ENCODE measurements at places on chromosomes 5 and 9.

GRCh38 chr5:14321936-14322335, 178.8 kb downstream of the TRIO start:
- no peak for DNase-seq

DNA sequence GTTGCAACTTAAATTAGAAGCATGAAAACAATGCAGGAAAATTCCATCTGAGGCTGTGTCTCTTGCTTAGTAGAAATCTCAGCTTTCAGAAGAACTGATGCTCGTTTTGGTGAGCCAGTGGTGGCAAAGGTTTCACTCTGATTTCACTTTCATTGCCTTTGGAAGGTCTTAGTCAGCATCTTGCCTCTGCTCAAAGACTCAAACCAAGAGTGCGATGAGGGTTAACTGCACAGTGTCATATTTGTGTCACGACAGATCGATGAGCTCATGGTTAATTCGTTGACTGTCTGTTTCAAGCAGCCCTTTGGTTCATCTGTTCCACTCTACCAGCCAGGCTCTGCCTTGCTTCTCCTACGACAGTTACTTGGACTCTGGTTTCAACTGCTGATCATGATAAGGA, 331.3 kb upstream of the KIF2A start:
- DNase-seq = peak; percentile 10

DNA sequence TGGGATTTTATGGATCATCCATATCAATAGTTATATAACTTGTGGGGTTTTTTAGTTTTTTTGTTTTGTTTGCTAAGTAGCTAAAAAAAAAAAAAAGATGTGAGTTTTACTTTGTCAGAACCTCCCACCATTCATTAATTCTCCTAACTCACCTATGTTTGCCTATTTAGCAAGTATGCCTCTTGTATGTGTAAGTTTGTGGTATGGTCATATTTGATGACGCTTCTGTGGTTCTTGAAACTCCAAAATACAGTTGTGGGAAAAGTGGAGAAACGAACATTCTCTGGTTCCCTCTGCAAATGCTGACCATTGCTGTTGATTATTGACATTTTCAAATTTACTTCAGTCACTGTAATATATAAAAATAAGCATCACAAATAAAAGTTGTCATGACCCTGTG, 75.7 kb downstream of the PBX3 start:
- no peak for DNase-seq

DNA sequence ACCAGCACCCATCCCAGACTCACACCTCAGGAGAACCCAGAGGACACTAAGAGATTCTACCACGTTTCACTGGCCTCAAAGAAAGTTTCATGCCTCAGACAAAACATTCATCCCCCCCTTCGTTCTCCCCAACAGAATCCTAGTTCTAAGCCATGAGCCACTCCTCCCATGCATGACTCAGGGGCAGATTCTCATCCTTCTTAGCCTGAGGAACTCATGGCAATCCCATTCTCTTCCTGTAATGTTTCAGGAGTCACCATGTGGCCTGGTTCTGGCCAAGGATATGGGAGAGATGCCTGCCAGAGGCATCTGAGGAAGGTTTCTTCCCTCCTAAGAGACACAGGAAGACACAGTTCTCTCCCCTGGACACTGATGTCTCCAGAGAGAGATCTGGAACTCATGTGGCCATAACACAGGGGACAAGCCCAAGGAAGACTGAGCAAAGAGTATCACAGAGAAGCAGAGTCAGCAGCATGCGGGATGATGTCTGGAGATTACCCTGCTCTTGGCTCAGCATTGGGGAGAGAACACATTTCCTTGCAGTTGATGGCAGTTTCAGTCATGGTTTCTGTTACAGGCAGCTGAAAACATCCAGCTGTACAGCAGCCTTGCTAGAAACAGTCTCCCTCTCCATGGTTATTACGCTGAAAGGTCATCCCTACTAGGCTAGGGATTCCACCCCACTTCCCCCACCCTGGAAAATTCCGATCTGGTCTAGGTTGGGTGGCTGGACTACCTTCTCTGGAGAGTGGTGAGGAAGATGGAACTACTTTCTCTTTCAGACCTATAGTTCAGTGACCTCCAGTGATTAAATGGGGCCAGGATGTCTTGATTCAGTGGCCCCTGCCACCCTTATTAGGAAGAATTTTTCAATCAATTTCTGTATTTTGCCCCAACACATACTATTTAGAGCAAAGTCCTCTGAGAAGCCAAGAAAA, 115.4 kb downstream of the ZNF608 start:
- DNase-seq = no peak

DNA sequence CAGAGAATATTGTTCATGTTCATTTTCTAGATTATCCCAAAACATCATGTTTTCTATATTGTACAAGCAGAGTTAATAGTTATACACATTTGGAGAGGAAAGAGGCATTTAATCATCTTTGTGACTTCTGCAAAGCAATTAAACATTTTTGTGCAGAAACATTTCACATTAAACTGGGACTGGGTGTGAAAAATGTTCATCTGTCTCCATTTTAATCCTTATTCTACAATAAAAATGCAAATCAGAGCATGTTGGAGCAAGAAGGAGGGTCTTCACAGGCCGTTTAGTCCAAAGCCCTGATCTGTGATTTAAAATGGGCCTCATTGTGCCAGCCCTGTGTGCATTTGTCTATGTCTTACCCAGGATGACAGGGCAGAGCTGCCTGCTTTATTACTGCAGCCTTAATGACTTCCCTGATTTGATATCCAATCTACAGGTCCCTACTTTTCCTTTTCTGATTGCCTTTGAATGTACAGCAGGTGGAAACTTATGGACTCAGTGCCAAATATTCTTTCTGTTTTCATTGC, 183.5 kb downstream of the CAVIN4 start:
- DNase-seq = no peak

DNA sequence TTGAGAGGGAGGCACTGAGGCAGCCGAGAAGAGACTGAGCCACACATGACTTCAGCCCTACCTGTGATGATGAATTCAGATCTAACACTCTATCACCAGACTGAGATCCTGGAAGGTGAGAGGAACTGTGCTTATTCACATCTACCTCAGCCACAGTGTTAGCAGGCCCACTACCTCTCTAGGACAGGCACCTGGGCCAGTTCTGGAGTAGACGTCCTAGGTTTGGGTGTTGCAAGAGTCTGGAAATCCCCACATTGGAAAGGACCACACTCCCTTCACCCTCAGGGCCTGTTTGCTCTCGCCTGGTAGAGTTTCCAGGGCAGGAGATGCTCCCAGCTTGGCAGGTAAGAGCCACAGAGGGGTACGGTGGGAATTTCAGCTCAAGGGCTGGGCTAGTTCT, 113.8 kb upstream of the CCL21 start:
- no peak for DNase-seq

- DNase-seq = no peak
Measured at GRCh38 chr9:38274800-38275199, 117.7 kb upstream of the ALDH1B1 start.

- DNase-seq = no peak
Measured at GRCh38 chr5:14742498-14742897, 78.0 kb downstream of the OTULIN start.

GRCh38 chr5:5037674-5038073, 102.5 kb upstream of the ADAMTS16 start:
- DNase-seq = no peak
